Psoas muscle (tissue), 8 donors: ENCODE measurements at places on chromosomes 7 and 10. TPM values are rescaled to one million over a fixed set of nuclear protein-coding genes. Genes with fewer than 3 reads are reported as not detected.
A peak's percentile ranks its signal among the peaks of the same experiment; 100 is the strongest.

DNA sequence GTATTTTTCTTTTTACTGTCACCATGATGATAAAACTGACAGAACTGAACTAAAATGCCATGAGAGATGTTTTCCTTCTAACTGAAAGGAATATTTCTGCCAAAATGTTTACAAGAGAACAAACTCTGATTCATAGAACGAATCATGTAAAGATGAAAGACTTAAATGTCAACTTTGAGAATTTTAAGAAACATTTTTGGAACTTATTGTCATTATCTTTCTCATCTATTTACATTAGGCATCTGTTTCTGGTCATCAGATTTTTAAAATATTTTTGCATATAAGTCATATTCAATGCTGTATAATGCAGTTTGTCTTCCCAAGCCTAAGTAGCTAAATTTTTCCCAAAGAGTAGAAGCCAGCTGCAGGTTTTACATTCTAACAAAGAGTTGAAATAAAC is 358.5 kb downstream of the TFEC start:
- H3K36me3 ChIP-seq, result no peaks in the 10 kb centered on the region
- no peaks in the 10 kb centered on the region for H3K27me3 ChIP-seq
- DNase-seq, result no peak
- H3K27ac ChIP-seq, result no peak overlapping the region

The RASSF4 gene
- total RNA-seq, result 35.1 TPM

GRCh38 chr7:41824284-41824683 is 121.4 kb upstream of the INHBA start:
- no peak overlapping the region for H3K4me3 ChIP-seq
- H3K4me1 ChIP-seq, result no peaks in the 10 kb centered on the region
- no peaks in the 10 kb centered on the region for H3K27me3 ChIP-seq
- no peak for DNase-seq

The GAD2 gene
- not detected for total RNA-seq

GRCh38 chr7:101518336-101518735 is 110.8 kb downstream of the MYL10 start:
- peaks cover 3% of the 10 kb centered on the region for H3K4me1 ChIP-seq
- H3K4me3 ChIP-seq, result no peak overlapping the region
- no peak for DNase-seq
- H3K27me3 ChIP-seq, result no peaks in the 10 kb centered on the region
- H3K36me3 ChIP-seq, result no peaks in the 10 kb centered on the region

The CAV1 gene
- total RNA-seq, result 68.1 TPM

DNA sequence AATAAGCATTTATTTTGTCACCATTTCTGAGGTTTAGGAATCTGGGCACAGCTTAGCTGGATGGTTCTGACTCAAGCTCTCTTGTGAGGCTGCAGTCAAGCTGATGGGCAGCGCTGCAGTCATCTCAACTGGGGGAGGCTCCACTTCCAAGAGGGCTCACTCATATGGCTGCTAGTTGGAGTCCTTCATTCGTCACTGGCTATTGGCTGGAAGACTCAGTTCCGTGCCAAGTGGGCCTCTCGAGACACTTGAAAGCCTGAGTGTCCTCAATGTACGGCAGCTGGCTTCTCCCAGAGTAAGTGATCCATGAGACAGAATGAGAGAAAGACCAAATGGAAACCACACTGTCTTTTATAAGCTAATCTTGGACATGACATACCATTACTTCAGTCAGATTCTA is 21.6 kb upstream of the COL13A1 start:
- no peaks in the 10 kb centered on the region for H3K4me1 ChIP-seq
- no peak overlapping the region for H3K27ac ChIP-seq
- no peak overlapping the region for H3K4me3 ChIP-seq
- H3K27me3 ChIP-seq, result no peaks in the 10 kb centered on the region

The EGR2 gene
- 1.0 TPM for total RNA-seq

The HECTD2 gene
- total RNA-seq, result 15.0 TPM

GRCh38 chr7:66883716-66884115 is 37.3 kb upstream of the TMEM248 start:
- H3K27ac ChIP-seq, result no peak overlapping the region
- no peaks in the 10 kb centered on the region for H3K4me1 ChIP-seq
- no peak overlapping the region for H3K4me3 ChIP-seq
- H3K27me3 ChIP-seq, result no peaks in the 10 kb centered on the region

DNA sequence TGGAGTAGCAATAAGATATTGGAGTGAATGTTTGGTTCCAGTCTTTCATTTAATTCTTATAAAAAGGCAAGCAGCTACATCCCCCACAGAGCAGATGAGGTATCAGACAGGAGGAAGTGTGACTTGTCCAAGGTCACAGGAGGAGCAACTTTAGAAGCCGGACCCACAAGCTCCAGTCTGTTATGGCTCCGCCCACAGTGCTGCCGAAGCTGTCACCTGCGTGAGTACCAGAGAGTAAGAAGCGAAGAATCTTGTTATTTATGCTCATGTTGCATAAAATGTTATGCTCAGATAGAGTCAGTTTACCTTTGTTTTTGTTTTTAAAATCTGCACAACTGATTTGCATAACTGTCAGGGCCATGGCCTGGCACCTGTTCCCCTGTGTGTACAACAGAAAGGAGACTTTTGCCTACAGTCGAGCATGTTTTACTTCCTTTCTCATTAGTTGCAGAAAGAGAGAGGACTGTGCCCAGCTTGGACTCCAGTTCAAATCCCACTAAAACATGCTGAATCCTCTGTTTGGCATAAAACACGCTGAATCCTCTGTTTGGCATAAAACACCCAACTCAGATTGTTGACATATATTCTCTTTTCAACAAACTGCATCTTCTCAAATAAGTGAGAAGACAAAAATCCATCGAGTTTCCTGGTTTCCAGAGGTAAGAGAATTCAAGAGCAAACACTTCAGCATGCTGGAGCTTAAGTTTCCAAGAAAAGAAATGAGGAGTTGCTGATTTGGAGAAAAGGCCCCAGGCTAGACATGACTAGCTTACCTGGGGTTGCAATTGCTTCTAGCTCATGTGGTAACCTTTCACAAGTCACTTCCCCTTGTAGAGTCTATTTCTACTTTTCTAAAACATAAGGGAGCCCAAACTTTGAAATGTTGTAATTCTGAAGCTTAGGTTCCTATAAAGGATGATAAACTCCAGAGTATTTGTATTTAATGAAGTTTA is 409.8 kb upstream of the ZMIZ1 start:
- H3K27me3 ChIP-seq, result peaks cover 4% of the 10 kb centered on the region
- no peak overlapping the region for H3K4me3 ChIP-seq
- no peaks in the 10 kb centered on the region for H3K36me3 ChIP-seq
- no peaks in the 10 kb centered on the region for H3K4me1 ChIP-seq
- no peak overlapping the region for H3K27ac ChIP-seq
- no peak for DNase-seq

DNA sequence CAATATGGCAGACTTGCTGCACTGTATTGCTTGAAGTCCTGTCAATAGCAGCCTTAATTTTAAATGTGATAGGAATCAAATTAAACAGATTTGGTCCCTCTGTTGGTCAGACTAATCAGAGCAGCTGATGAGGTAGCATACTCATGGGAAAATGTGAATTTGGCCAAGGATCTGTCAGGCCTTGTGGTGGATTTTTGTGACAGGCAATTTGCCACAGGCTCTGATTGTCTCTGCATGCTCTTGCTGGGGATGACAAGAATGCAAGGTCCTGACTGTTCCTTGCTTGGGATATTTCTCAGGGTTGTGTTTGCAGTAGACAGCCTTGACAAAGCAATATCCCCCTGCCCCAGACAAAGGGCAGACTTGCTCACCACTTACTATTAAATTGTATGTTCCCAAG is 41.5 kb upstream of the GARS1 start:
- no peaks in the 10 kb centered on the region for H3K27me3 ChIP-seq
- no peak for DNase-seq
- peaks cover 10% of the 10 kb centered on the region for H3K4me1 ChIP-seq
- H3K27ac ChIP-seq, result no peak overlapping the region
- no peak overlapping the region for H3K4me3 ChIP-seq

DNA sequence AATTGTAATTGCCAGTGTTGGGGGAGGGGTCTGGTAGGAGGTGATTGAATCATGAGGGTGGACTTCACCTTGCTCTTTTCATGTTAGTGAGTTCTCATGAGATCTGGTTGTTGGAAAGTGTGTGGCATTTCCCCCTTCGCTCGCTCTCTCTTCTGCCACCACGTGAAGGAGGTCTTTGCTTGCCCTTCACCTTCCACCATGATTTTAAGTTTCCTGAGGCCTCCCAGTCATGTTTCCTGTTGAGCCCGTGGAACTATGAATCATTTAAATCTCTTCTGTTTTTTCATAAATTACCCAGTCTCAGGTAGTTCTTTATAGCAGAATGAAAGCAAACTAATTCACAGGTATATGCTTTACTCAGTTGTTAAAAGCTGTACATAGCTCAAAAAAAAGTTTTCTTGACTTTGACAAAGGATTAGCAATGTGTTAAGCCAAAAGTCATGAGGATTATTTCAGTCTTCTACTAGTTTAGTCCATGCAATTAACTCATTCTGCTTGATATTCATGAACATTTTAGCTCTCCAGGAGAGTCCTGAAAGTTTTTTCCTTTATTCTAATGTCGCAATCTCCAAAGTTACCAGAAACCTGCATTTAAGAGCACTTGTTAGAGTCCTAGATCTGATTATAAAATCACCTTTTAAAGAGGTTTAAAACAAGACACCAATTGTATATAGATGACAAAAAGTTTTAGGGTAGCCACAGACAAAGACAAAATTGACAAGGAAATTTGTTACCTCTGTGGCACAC is 27.7 kb upstream of the ARHGAP12 start:
- no peaks in the 10 kb centered on the region for H3K27me3 ChIP-seq
- no peak for DNase-seq
- H3K36me3 ChIP-seq, result no peaks in the 10 kb centered on the region
- H3K4me1 ChIP-seq, result no peaks in the 10 kb centered on the region

The CLDN3 gene
- total RNA-seq, result not detected

The RNF148 gene
- not detected for total RNA-seq

The GJD4 gene
- total RNA-seq, result not detected

DNA sequence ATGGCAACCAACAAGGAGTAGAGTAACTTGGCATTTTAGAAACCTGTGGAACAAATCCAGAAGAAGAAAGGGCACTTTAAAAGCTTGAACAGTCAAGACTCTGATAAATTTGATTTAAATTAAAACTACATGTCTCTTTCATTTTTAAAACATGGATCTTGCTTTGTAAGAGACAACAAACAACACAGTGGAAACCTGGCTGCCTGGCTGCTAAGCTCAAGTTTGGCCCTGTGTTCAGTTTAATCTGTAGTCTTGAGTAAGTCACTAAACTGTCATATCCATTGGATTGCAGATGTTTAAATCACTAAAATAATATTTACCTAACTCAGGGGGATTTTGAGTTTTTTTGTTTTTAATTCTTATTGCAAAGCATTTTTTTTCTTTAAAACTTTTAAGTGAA is 374.9 kb upstream of the SEMA3D start:
- no peak overlapping the region for H3K4me3 ChIP-seq
- no peaks in the 10 kb centered on the region for H3K4me1 ChIP-seq
- no peak overlapping the region for H3K27ac ChIP-seq
- DNase-seq, result no peak
- no peaks in the 10 kb centered on the region for H3K36me3 ChIP-seq

GRCh38 chr7:141975806-141976523 is 2.4 kb upstream of the TAS2R38 start:
- peak overlapping the region; percentile 32 for H3K4me3 ChIP-seq
- H3K4me1 ChIP-seq, result no peaks in the 10 kb centered on the region
- no peaks in the 10 kb centered on the region for H3K27me3 ChIP-seq
- peak; percentile 53 for DNase-seq
- H3K27ac ChIP-seq, result no peak overlapping the region

- no peaks in the 10 kb centered on the region for H3K27me3 ChIP-seq
- no peak overlapping the region for H3K27ac ChIP-seq
- no peaks in the 10 kb centered on the region for H3K36me3 ChIP-seq
- DNase-seq, result no peak
- H3K4me1 ChIP-seq, result no peaks in the 10 kb centered on the region
Measured at GRCh38 chr7:30656006-30656957, 26.0 kb downstream of the CRHR2 start.

DNA sequence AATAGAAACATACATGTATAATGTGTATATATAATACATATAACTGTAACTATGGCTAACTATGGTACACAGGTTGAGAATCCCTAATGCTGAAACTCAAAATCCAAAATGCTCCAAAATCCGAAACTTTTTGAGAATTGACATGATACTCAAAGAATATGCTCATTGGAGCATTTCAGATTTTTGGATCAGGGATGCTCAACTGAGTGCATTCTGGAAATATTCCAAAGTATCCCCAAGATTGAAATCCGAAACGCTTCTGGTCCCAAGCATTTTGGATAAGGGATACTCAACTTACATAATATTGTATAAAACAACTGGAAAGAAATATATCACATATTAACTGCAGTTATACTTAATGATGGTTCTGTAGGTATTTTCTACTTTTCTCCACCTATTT is 94.2 kb upstream of the ASAH2 start:
- H3K4me3 ChIP-seq, result no peak overlapping the region
- H3K4me1 ChIP-seq, result peaks cover 8% of the 10 kb centered on the region
- no peak for DNase-seq
- H3K27ac ChIP-seq, result no peak overlapping the region

GRCh38 chr10:15321431-15322341 is 49.4 kb downstream of the FAM171A1 start:
- no peak for DNase-seq
- H3K27ac ChIP-seq, result no peak overlapping the region
- no peaks in the 10 kb centered on the region for H3K4me1 ChIP-seq
- H3K27me3 ChIP-seq, result no peaks in the 10 kb centered on the region
- H3K36me3 ChIP-seq, result no peaks in the 10 kb centered on the region
- no peak overlapping the region for H3K4me3 ChIP-seq

- no peak for DNase-seq
- H3K27me3 ChIP-seq, result peaks cover 5% of the 10 kb centered on the region
- no peak overlapping the region for H3K4me3 ChIP-seq
- no peaks in the 10 kb centered on the region for H3K4me1 ChIP-seq
- no peak overlapping the region for H3K27ac ChIP-seq
- no peaks in the 10 kb centered on the region for H3K36me3 ChIP-seq
Measured at GRCh38 chr10:121501796-121502195, 96.4 kb downstream of the FGFR2 start.

DNA sequence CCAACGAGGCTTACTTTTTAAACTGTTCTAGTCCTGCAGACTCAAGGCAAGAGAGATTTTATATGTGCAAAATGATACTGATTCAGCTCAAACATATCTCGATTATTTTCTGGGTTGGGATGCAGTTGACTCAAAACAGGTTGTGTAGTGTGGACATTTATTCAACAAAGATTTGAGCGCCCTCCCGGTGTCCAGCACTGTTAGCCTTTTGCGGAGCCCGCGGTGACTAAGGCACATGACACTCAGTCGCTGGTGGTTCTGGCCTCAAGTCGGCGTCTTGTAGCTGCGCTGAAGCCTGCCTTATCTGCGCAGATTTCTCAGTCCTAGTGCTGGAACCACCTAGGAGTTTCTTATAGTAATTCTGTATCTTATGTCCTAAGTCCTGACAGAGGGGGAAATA is 938 bp upstream of the CADPS2 start:
- peaks cover 4% of the 10 kb centered on the region for H3K4me1 ChIP-seq
- no peaks in the 10 kb centered on the region for H3K36me3 ChIP-seq
- H3K27ac ChIP-seq, result no peak overlapping the region
- peak; percentile 61 for DNase-seq

GRCh38 chr7:90178679-90179278 is 24.5 kb downstream of the STEAP1 start:
- H3K36me3 ChIP-seq, result no peaks in the 10 kb centered on the region
- H3K27me3 ChIP-seq, result no peaks in the 10 kb centered on the region
- H3K4me1 ChIP-seq, result no peaks in the 10 kb centered on the region

The CUBN gene
- total RNA-seq, result 0.68 TPM
